IMR-90 (cell line): ENCODE measurements at places on chromosomes 1 and 21. TPM values are rescaled to one million over a fixed set of nuclear protein-coding genes. Genes with fewer than 3 reads are reported as not detected.

GRCh38 chr21:17688912-17689874, 76.5 kb upstream of the BTG3 start:
- peak; percentile 12 for DNase-seq

DNA sequence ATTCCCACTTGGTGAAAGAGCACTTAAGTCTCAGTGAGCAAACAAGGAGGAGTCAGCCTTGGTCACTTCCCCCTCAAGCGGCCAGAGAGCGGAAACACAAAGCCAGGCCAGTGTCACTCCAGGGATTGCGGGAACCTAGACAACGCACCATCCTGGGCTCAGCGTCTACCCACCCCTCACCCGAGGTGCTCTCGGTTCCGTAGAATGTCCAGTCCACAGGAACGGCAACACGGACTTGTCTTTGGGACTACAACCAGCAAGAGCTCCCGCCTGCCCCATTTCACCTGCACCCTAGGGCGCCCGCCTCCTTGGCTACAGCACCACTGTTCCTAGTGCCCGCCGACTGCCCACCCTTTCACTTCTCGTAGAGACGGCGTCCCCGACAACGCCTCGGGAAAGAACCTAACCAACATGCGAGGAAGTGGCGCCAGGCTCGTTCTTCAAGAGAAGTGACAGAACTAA, 509 bp downstream of the GDAP2 start:
- peak; percentile 63 for DNase-seq

GRCh38 chr1:193569096-193569982, 382.9 kb upstream of the B3GALT2 start:
- DNase-seq: peak; percentile 91

DNA sequence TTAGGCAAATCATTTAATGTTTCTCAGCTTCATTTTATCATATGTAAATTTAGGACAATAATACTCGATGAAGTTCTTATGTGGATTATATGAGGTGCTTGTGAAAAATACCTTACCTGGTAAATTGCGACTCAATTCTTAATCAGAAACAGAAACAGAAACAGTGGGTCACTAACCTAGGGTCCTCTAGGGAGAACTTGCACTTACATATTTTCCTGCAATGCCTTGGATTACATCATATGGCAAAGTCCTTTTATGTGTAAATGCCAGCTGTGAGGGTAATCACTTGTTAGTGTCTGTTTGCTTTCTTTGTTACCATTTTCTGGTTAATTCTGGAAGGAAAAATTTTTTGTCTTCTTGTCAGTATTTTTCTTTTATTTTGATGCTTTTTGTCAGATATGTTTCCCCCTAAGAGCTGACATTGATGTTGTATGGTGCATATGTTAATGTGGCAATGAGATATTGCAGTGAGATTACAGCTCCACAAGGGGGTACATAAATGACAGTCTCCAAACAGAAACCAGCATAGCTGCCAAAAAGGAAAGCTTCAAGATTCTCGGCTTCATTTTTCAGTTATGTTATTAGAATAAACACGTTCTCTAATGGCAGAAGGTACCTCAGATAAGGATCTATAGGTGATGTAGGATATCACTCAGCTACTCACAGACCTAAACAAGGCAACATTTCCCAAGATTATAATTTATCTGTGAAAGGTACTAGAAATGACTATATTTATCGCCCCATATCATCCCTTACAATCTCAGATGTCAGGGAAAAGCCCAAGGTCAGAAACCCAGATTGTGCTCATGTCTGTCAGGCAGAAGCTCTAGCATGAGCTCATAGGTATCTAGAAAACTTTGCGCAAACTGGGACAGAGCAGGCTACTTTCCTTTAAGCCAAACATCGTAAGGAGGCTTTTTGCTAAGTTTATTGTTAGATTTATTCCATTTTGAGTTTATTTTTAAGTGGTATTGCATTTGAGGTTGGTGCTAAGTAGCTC, 119.9 kb downstream of the FASLG start:
- no peak for DNase-seq

- DNase-seq: no peak
Observed at GRCh38 chr21:41819236-41819855, 52.5 kb upstream of the RIPK4 start.

DNA sequence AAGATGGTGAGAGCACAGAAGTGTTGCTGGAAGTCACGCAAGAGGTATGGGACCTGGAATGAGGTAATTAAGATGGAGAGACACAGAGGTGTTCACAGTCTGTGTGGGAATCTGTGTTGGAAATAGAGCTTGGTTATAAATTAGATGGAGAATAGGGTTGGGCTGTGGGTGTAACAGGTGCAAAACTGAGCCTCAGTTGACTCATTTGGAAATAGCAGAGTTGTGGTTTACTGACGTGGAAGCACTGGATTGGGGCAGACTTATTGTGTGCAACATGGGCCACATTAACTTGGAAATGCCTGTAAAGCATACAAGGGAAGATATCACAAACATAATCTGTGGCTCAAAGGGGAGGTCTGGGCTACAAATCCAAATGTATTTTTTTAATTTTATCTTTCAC, 13.0 kb downstream of the CAMSAP2 start:
- peak; percentile 29 for DNase-seq

- no peak for DNase-seq
Observed at GRCh38 chr1:156859523-156860112, 701 bp upstream of the INSRR start.

DNA sequence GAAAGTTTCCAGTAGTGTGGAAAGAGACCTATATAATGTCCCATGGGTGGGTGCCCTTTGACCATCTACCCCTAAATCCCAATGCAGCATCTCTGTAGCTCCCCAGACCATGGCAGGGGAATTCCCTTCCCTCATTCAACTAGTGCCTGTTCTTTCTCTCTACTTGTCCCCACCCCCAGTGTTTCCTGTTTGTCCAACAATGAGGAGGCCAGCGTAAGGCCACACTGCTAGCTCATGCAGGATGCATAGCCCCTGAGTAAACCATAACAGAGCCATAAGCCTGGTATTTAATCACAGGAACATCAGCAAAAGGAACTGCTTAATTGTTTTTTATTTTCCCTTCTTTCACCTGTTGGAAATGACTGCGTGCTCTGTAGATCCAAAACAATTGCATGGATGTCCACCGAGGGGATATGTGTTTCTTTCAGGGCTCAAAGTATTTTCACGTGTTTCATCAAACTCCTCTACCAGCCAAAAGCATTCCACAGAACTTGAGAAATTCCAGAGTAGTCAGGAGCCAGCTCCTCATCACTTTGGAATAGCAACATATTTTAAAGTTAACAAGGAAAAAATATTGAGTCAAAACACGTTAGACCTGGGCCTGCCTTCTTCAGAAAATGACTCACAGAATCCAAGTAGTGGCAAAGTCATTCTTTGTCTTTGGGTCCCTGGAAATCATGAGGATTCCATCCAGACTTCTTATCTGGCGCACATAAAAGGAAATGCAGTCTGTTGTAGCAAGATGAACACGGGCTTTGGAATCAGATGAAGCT, 162.5 kb upstream of the SGIP1 start:
- peak; percentile 85 for DNase-seq

DNA sequence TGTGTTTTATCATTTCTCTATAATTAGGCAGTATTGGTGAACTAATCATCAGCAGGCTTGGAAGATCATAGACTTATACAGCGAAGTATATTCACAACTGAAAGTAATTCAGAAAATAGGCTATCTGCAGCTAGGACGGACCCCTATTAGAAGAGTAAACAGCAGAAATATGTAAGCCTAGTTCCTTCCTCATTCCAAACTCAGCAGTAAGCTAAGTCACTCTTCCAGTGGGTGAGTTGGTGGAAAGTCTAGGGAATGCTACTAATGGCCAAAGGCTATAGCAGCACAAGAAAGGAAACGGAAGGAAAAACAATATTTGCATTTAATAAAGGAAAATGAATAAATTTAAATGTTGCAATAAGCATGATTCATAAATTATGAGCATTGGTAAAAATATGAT, 918.1 kb upstream of the TMPRSS15 start:
- no peak for DNase-seq

DNA sequence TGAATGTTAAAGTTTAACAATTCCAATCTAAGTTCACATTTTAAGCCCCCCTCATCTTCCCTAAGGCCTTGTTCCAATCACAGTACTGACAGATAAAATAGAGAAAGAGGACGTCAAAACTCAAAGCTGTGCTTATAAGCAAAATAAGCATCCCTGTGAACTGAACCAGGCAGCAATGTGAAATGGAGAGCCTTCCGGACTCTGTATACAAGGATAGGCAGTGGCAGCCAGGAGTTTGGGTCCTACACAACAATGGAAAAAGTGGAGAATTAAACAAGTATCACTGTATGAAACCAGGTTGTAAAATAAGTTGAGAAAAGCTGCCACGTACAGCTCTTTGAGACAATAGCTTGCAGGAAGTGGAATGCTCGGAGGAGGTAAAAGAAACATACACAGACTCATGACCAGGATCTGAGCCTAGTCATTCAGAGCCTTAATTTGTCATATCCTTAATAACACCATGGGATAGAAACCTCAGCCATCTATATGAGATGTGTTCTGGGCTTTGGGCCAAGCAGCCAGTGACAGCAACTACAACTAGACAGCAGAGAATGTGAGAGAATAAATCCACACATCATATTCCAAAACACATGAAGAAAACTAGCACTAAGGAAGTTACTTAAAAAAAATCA, 55.2 kb upstream of the PALMD start:
- peak; percentile 94 for DNase-seq

GRCh38 chr1:53450225-53450624, 9.0 kb upstream of the DMRTB1 start:
- DNase-seq: no peak

GRCh38 chr1:197486946-197487345, 218.9 kb downstream of the CRB1 start:
- peak; percentile 18 for DNase-seq

GRCh38 chr1:105137543-105138457, 1388.1 kb downstream of the AMY1C start:
- DNase-seq: no peak

- DNase-seq: no peak
Observed at GRCh38 chr1:187516874-187517273, 688.1 kb downstream of the PLA2G4A start.

DNA sequence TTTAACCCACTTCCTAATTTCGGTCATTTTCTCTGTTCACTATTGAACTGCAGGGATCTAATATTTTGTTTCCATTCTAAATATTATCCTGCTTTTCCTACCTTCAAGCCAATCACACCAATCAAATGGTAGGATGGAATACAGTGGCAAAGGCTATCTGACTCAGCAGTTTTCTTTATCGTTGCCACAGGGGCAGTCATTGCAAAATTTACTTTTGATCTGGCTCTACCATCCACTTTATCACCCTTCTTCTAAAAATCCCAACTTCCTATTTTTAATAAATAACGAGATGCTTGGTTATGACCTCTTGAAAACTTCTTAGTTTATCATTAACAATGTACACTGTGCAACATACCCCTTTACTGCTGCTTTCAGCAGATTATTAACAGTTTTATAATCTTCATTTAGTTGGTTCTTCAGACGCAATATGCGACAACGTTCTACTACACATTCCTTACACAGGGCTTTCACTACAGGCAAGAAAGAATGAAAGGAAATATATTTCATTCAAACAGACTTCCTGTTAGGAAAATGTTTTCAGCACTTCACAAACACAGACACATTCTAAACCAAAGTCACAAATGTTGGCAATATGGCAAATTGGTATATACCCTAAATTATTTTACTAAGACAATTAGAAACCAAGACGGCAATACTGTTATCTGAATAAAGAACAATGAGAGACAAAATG, 52.3 kb upstream of the RAP1GAP start:
- DNase-seq: no peak

DNA sequence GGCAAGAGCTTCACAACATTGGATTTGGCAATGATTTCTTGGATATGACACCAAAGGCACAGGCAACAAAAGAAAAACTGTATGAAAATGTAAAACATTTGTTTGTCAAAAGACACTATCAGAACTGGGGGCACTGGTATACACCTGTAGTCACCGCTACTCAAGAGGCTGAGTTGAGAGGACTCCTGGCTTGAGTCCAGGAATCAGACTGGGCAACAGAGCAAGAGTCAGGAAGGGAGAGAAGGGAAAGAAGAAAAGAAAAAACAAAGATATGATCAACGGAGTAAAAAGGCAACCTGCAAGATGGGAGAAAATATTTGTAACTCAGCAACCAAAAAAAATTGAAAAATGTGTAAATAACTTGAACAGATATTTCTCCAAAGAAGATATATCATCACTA, 6.0 kb upstream of the TUT4 start:
- DNase-seq: no peak

Gene CCDC27
- not detected in 2 replicates for total RNA-seq

Gene NCAM2
- total RNA-seq: 5.0 and 5.6 TPM in 2 replicates

Gene GPR25
- not detected in 2 replicates for total RNA-seq

Gene MPL
- not detected in 2 replicates for total RNA-seq
